ENCODE measurements at places on chromosomes 2 and 18. TPM values are rescaled to one million over a fixed set of nuclear protein-coding genes. Genes with fewer than 3 reads are reported as not detected.

The CAPN13 gene
- not detected for total RNA-seq

- peaks cover 44% of the 10 kb centered on the region for H3K36me3 ChIP-seq
- H3K4me1 ChIP-seq = no peaks in the 10 kb centered on the region
- H3K27me3 ChIP-seq = no peaks in the 10 kb centered on the region
- H3K4me3 ChIP-seq = no peak overlapping the region
- no peak overlapping the region for H3K27ac ChIP-seq
These were observed 19.8 kb downstream of the CMPK2 start for GRCh38 chr2:6845903-6846302.

- peaks cover 21% of the 10 kb centered on the region for H3K36me3 ChIP-seq
- no peak overlapping the region for H3K27ac ChIP-seq
- H3K4me1 ChIP-seq = peaks cover 9% of the 10 kb centered on the region
- no peaks in the 10 kb centered on the region for H3K27me3 ChIP-seq
- DNase-seq = no peak
These were observed 663.3 kb upstream of the ACVR2A start for GRCh38 chr2:147181351-147182029.

The RIT2 gene
- not detected for total RNA-seq

The ZNF236 gene
- 20.4 TPM for total RNA-seq

GRCh38 chr2:132519566-132519965, 103.0 kb downstream of the GPR39 start:
- no peaks in the 10 kb centered on the region for H3K4me1 ChIP-seq
- peaks cover 5% of the 10 kb centered on the region for H3K27me3 ChIP-seq
- no peak for DNase-seq
- no peaks in the 10 kb centered on the region for H3K36me3 ChIP-seq
- no peak overlapping the region for H3K4me3 ChIP-seq
- H3K27ac ChIP-seq = no peak overlapping the region

DNA sequence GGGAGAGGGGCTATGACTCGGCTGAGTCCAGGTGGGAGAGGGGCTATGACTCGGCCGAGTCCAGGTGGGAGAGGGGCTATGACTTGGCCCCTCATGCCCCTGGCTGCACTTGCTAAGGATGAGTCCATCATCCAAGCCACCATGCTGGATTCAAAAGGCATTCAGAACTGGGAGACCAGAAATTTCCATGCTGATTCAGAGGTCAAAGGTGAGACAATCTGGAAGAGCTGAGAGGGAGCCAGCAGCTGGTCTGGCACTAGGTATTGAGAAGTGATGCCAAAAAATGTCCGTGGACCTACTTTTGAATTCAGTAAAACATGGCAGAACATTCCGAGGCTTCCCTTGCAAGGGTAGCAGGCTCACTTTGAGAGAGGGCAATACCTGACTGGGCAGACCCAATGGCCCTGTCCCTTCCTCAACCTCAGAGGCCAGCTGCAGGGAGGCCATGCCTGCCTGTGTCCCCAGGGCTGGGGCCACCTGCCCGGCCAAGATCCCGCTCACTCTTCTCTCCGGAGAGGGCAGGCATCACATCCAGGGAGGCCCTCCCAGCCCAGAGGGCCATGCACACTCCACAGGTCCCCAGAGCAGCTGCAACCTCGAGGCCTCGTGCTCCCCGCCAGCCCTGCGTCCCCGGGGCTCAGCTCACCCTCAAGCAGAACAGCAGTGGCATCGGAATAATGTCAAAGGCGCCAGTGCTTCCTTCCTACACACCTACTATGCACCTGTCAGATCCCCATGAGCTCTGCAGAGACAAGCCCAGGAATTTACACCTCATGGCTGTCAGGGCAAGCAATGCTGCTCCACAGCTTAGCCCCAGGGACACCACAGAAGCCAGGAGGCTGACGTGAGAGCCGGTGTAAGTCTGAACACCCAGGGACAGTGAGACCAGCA, 80.2 kb upstream of the GPC1 start:
- H3K4me3 ChIP-seq = no peak overlapping the region
- peaks cover 3% of the 10 kb centered on the region for H3K4me1 ChIP-seq
- H3K27ac ChIP-seq = no peak overlapping the region
- no peak for DNase-seq
- H3K27me3 ChIP-seq = no peaks in the 10 kb centered on the region

- H3K27ac ChIP-seq = no peak overlapping the region
- H3K4me3 ChIP-seq = no peak overlapping the region
- H3K27me3 ChIP-seq = no peaks in the 10 kb centered on the region
- H3K36me3 ChIP-seq = no peaks in the 10 kb centered on the region
- H3K4me1 ChIP-seq = no peaks in the 10 kb centered on the region
These were observed 64.6 kb downstream of the THNSL2 start for GRCh38 chr2:88234760-88235159.

The PNPT1 gene
- 34.5 TPM for total RNA-seq

GRCh38 chr2:126659562-126660467, 3.9 kb downstream of the GYPC start:
- peaks cover 74% of the 10 kb centered on the region for H3K4me1 ChIP-seq
- no peak overlapping the region for H3K27ac ChIP-seq
- peak overlapping the region; percentile 10 for H3K4me3 ChIP-seq

- no peak overlapping the region for H3K27ac ChIP-seq
- H3K4me3 ChIP-seq = no peak overlapping the region
- no peaks in the 10 kb centered on the region for H3K36me3 ChIP-seq
- H3K27me3 ChIP-seq = no peaks in the 10 kb centered on the region
These were observed 36.6 kb upstream of the DYNC2LI1 start for GRCh38 chr2:43737097-43737854.

The LYG2 gene
- not detected for total RNA-seq

- no peak overlapping the region for H3K4me3 ChIP-seq
- no peak overlapping the region for H3K27ac ChIP-seq
- no peaks in the 10 kb centered on the region for H3K27me3 ChIP-seq
- peaks cover 26% of the 10 kb centered on the region for H3K4me1 ChIP-seq
- DNase-seq = no peak
These were observed 13.2 kb downstream of the EVA1A start for GRCh38 chr2:75547345-75548035.

DNA sequence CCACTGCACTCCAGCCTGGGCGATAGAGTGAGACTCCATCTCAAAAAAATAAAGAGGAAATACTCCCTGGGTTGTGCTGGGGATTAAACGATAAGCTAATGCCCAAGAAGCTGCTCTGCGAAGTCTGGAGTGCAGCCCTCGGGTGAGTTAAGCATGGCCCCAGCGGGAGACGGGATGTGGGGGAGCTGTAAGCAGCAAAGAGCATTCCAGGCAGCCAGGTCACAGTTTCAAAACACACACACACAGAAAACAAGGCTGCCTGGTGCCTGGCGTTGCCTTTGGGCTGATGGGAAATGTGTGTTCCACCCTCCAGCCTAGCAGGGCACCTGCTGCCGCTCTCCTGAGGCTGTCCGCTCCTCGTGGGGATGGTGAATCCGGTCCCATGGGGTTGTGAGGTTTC, 24.1 kb downstream of the ODC1 start:
- H3K27me3 ChIP-seq = no peaks in the 10 kb centered on the region
- peaks cover 21% of the 10 kb centered on the region for H3K4me1 ChIP-seq
- no peak for DNase-seq
- peak overlapping the region; percentile 89 for H3K27ac ChIP-seq
- H3K36me3 ChIP-seq = no peaks in the 10 kb centered on the region

The SH2D6 gene
- 0.34 TPM for total RNA-seq

GRCh38 chr2:74439803-74440377, 1.8 kb downstream of the RTKN start:
- peaks cover 50% of the 10 kb centered on the region for H3K4me1 ChIP-seq
- H3K4me3 ChIP-seq = peak overlapping the region; percentile 94
- DNase-seq = peak; percentile 59
- H3K27ac ChIP-seq = peak overlapping the region; percentile 98
- peaks cover 9% of the 10 kb centered on the region for H3K36me3 ChIP-seq

DNA sequence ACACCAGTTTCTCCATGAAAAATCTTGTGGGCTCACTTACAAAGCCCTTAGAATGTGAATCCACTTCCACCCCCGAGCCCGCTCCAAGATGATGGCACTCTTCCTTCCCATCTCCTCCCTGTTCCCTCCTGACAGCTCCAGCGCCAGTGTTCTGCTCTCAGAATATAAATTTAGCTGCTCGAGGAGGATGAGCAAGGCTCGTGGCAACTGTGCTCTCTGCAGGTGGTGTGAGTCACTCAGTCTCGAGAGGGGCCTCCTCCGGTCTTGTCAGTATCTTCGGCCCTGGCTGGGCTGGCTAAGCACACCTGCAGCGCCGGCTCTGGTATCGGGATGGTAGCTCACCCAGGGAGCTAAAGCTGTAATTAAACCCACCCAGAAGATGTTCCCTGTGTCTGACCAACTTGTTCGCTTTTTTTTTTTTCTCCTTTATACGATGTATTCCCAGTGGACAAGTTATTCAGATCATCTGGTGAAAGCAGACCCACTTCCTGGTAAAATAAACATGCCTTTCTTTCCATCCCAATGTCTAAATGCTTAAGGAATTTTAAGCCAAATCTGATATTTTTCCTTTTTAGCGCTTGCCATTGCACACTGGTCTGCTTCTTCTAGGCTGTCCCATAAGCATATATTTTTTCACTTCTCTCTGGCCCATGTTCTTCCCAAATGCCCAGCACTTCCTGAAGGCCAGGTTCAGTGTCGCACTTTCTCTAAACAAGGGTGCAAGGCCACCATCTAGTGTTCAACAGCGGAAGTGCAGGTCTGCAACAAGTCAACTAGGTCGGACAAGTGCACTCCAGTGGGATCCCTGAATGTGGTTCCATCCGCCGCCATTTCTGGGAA, 31.4 kb upstream of the YPEL5 start:
- peaks cover 19% of the 10 kb centered on the region for H3K27me3 ChIP-seq
- H3K36me3 ChIP-seq = no peaks in the 10 kb centered on the region
- no peak overlapping the region for H3K4me3 ChIP-seq
- peak; percentile 87 for DNase-seq

The RNU2-63P gene
- total RNA-seq = 24.6 TPM

GRCh38 chr2:171420728-171421563, 12.8 kb downstream of the METTL8 start:
- H3K36me3 ChIP-seq = peaks cover 31% of the 10 kb centered on the region
- no peak overlapping the region for H3K4me3 ChIP-seq

DNA sequence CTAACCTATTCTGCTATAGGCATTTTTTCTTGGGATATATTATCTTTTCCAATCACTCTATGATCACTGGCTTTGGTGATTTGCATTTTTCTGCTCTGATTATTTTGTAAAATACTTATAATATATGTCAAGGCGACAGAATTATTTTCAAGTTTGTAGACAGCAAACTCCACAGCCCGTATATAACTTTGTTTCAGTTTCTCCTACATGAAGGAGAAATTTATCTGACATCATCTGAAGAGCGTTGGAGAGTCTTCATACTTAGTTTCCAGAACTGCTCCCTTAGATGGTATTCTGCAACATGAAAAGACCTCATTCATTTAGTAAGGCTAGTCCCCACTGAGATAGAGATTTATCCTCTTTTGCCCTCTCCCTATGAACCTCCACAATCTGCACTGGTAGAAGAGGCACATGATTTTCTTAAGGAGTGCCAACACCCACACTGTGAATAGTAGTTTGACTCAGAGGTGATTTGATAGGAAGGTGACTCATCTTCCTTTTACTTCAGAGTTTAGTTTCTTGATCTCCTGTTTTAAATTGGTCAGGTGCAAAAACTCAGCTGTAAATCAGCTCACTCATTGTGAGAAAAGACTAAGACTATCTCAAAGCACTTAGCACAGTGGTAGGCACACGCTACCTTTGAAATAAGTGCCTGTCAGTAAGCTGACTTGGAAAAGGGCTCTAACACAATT, 1848.6 kb upstream of the CELF4 start:
- no peak overlapping the region for H3K4me3 ChIP-seq
- DNase-seq = no peak
- no peak overlapping the region for H3K27ac ChIP-seq
- H3K36me3 ChIP-seq = no peaks in the 10 kb centered on the region
- no peaks in the 10 kb centered on the region for H3K27me3 ChIP-seq

The ELAC1 gene
- 15.0 TPM for total RNA-seq

DNA sequence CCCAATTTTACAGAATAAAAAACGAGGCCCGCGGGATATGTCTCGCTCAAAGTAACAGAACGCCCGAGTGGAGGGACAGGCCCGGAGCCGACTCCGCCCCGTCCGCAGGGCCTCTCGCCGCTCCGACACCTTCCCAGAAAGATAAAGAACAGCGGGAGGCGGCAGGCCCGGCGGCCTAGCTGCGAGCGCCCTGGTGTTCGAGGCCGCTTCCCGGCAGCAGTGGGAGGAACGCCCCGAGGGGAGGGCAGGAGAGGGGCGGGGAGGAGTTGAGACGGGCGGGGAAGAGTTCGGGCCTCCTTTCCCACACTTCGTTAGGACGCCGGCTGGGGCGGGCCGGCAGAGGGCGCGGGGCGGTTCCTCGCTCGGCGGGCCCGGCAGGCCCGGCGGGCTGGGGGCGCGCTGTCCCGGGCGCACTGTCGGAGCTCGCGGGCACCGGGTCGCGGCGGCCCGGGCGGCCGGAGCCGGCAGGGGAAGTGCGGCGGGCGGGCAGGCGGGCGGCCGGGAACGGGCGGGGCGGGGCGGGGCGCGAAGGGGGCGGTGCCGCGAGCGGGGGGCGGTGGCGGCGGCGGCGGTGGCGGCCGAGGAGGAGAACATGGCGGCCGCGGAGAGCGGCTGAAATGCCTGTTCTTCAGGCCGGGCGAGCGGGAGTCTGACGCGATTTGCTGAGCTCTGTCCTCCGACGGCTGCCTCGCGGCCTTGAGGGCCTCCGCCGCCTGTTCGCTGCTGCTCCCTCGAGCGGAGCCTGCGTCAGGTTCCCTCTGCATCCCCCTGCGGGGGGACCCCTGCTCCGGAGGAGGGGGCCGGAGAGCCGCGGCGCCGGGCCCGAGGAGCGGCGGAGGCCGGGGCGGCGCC, at the start of gene NCOA1:
Gene NCOA1, plus strand, starts transcription at position 565 of the 852 bp plus-strand sequence. CDS start 167,424 bp downstream, outside the sequence.
- H3K4me1 ChIP-seq = peaks cover 34% of the 10 kb centered on the region
- peaks cover 15% of the 10 kb centered on the region for H3K27me3 ChIP-seq
- H3K4me3 ChIP-seq = peak within 1 kb of the TSS; percentile 92
- H3K27ac ChIP-seq = peak within 1 kb of the TSS; percentile 37

- no peaks in the 10 kb centered on the region for H3K27me3 ChIP-seq
- H3K36me3 ChIP-seq = no peaks in the 10 kb centered on the region
These were observed 383.4 kb downstream of the PLCL1 start for GRCh38 chr2:198187841-198188240.

DNA sequence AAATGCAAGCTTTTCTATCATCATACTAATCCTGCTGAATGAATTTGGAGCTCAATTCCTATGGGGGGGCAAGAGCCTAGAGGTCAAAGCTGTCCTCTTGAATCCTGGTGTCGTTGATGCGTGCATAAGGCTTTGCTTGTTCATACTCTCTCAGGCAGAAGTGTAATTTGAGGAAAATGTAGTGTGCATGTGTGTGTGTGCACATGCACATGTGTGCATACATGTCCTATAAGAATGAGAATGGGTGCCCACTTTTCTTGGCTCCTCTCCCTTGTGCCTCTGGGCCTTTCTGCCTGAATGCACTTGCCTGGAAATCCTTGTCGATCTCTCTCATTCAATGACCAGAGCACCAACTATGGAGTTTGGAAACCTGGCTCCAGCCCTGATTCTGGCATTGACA, 28.5 kb upstream of the C18orf32 start:
- DNase-seq = no peak
- no peak overlapping the region for H3K4me3 ChIP-seq
- H3K27ac ChIP-seq = no peak overlapping the region

GRCh38 chr2:79370976-79371538, 141.8 kb upstream of the CTNNA2 start:
- H3K4me3 ChIP-seq = no peak overlapping the region
- H3K4me1 ChIP-seq = peaks cover 5% of the 10 kb centered on the region
- H3K27me3 ChIP-seq = peaks cover 8% of the 10 kb centered on the region

The IL1R2 gene
- total RNA-seq = not detected

GRCh38 chr2:240820607-240821428, 799 bp upstream of the KIF1A start:
- H3K27me3 ChIP-seq = peaks cover 55% of the 10 kb centered on the region
- no peaks in the 10 kb centered on the region for H3K36me3 ChIP-seq
- H3K4me1 ChIP-seq = peaks cover 16% of the 10 kb centered on the region
- peak overlapping the region; percentile 82 for H3K4me3 ChIP-seq

- H3K36me3 ChIP-seq = no peaks in the 10 kb centered on the region
- no peak overlapping the region for H3K4me3 ChIP-seq
- H3K27ac ChIP-seq = no peak overlapping the region
- peaks cover 17% of the 10 kb centered on the region for H3K4me1 ChIP-seq
- no peaks in the 10 kb centered on the region for H3K27me3 ChIP-seq
- DNase-seq = no peak
These were observed 51.9 kb downstream of the SDC1 start for GRCh38 chr2:20173064-20173463.
